ENCODE measurements at places on chromosomes 12 and 14.

DNA sequence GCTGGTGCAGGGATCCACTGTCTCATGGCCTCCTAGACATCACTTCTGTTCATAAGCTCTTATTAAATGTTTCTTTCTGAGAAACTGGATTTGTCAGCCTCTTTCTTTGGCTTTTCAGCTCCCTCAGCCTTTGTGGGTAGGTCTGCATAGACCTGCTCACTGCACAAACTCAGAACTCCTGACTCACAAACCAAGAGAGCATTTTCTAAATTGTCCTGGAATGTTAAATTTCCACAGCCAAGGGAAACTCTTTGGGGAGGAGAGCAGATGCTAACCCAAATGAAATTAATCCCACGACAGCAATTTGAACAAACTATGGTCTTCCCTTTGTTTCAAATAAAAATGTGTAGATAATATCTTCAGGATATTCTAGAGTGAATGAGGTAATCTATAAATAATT lies 19.5 kb upstream of the CERS5 start:
- no peak for DNase-seq

DNA sequence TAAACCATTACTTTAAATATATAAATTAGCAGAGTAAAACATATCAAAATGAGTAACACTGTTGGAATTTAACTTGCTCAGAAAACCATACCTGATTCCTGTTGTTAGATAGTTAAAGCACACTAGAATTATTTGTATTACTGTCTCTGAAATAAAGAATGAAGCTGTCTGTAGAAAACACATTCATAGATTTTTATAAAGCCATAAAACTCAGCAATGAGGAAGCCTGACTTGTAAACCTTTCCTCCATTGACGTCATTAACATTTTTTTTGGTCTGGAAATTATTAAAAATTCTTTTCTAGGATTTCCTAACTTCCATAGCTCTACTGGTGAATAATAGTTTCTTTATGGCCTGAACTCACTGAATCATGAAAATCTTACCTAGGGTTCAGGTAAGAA lies 147.6 kb downstream of the BRMS1L start:
- DNase-seq = no peak

DNA sequence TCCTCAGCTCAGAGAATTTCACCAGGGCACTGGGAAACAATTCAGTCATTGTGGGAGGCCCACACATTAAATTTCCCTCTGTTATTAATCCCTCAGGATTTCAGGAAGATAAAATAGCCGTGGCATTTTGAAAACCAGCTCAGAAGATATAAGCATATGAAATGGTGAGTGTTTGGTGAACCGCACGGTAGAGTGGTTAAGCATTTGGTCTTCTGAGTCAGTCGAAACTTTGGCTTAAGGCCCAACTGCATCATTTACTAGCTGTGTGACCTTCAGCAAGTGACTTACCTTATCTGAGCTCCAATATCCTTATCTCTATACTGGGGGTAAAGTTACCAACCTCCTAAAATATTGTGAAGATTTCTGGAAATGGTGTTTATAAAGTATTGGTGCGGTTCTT lies 5.2 kb upstream of the VRK1 start:
- DNase-seq = no peak

DNA sequence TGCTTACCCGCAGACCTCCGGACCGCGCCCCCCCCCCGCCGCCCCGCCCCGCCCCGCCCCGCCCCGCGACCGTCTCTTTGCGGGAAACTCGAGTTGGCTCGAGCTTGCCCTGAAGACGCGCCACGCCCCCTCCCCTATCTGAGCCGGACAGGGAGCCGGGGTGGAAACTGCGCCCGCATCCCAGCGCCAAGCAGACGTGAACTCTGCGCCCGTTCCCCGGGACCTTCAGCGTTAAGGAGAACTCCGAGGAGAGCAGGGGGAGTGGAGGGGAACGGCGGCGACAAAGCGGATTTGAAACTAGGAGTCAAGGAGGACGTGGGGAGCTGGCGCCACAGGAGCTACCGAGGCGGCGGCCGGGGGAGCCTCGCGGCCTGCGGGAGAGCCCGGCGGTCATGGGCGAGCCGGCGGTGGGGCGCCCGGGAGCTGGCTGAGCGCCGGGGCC lies at the start of gene KCNK13:
Gene KCNK13, plus strand, starts transcription at position 310 of the 442 bp plus-strand sequence. CDS start 212 bp downstream, outside the sequence.
- DNase-seq = no peak

GRCh38 chr14:84891404-84891803 lies 638.5 kb upstream of the FLRT2 start:
- no peak for DNase-seq

DNA sequence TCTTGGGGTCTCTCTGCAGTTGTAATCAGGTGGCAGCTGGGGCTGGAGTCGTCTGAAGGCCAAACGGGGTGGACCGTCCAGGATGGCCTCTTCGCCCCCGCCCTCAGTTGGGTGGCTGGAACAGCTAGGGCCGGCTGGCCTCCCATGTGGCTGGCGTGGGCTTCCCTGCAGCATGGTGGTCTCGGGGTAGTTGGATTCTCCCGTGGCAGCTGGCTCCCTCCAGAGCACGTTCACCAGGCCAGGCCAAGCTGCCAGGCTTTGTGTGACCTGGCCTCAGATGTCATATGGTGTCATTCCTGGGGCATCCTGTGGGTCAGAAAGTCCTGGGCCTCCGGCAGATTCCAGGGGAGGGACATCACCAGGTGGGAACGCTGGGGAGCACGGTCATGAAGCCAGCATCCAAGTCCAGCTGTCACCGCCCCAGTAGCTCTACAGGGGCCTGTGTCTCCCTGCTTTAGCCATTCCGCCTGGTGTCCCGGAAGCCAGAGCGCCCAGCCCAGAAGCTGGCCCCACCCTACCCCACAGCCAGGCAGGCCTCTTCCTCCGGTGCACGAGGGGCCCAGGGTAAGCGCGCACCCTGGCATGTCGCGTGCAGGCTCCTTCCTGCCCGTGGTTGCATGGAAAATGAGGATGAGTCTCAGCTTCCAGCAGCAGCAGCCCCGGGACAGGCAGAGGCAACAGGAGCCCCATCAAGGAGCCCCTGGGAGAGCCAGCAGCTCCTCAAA lies 1.3 kb upstream of the NUDT14 start:
- DNase-seq = no peak

DNA sequence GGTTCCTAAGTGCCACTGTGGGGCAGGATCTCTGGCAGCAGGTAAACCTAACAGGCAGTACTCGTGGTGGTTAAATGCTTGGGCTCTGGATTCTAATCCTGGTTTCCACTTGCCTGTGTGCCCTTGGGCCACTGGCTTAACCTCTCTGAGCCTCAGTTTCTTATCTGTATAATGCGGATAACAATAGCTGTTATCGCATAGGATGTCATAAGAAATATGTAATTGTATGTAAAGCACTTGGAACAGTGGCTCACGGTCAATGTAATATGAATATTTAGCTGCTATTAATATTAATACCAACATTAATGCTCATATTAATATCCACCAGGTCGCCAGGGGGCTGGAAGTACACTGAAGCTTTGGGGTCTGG lies 16.8 kb downstream of the FOXN4 start:
- no peak for DNase-seq

GRCh38 chr12:118259079-118259478 lies 113.6 kb downstream of the TAOK3 start:
- DNase-seq = no peak

DNA sequence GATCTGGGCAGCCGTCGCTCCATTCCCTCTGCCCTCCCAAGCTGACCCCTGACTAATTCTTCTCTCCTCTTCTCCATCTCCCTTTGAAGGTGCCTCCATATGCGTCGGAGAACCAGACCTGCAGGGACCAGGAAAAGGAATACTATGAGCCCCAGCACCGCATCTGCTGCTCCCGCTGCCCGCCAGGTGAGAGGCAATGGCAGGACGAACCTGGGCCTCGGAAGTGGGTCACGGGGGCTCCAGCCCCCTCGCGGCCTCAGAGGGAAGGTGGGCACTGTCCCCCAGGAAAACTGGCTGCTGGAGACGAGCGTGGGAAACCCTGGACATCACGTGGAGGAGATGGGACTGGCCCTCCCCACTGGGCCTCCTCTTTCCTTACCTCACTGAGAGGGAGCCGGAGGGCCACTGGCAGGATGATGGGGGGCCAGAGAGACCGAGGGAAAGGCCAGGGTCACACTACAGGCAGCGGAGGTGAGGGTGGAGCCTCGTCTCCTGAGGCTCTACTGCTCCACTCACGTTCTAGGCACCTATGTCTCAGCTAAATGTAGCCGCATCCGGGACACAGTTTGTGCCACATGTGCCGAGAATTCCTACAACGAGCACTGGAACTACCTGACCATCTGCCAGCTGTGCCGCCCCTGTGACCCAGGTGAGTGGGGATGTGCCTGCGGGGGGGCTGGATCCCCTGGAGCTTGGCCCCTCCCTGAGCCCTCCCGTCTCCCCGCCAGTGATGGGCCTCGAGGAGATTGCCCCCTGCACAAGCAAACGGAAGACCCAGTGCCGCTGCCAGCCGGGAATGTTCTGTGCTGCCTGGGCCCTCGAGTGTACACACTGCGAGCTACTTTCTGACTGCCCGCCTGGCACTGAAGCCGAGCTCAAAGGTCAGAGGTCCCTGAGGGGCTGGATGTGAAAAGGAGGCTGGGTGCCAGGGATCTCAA lies 806 bp downstream of the LTBR start:
- no peak for DNase-seq

- no peak for DNase-seq
These were observed 41.9 kb downstream of the CYP46A1 start for GRCh38 chr14:99725774-99726537.

- no peak for DNase-seq
These were observed 13.9 kb downstream of the MFAP5 start for GRCh38 chr12:8648576-8649205.

DNA sequence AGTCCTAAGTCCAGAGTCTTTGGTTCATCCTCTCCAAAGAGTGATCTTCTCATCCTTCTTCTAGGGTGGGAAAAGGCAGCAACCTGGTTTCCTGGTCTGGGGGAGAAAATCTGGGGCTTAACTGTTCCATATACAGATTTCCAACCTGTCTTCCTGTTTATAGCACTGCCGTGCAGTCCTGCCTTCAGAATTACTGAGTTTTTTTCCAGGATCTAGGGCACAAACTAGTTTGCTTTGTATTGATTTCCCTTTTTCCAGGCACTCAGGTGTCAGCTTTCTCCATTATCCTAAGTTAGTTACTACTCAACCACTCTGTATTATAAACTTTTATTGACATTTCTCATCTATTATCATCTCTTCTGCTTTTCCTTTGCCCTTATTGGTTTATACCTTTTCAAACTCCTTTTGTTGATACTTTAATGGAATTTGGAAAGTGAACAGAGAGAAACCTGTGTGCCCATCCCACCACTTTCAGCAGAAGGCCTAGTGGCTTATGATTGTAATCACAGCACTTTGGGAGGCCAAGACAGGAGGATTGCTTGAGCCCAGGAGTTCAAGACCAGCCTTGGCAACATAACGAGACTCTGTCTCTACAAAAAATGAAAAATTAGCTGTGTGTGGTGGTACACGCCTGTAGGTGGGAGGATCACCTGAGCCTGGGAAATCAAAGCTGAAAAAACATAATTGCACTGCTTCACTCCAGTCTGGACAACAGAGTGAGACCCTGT lies 4.1 kb upstream of the LYZ start:
- DNase-seq = no peak

- DNase-seq = no peak
These were observed 110.6 kb upstream of the AMIGO2 start for GRCh38 chr12:47190271-47190750.

DNA sequence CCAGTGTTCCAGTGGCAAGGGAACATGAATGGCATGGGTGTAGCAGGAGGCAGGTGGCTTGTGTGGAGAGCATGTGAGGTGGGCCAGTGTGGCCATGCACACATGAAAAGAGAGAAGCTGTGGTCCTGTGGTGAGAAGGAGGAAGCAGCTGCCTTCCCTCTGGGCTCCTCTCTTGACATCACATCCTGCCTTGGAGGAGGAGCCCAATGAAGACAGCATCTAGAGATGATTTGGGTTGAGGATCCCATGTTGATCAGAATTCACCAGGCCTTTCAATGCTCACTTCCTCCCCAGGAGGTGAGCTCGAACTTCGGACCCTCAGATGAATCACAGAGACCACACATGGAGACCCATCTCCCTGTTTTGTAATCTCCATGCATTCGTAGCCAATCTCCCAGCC lies 82.6 kb downstream of the LRRC74A start:
- no peak for DNase-seq

DNA sequence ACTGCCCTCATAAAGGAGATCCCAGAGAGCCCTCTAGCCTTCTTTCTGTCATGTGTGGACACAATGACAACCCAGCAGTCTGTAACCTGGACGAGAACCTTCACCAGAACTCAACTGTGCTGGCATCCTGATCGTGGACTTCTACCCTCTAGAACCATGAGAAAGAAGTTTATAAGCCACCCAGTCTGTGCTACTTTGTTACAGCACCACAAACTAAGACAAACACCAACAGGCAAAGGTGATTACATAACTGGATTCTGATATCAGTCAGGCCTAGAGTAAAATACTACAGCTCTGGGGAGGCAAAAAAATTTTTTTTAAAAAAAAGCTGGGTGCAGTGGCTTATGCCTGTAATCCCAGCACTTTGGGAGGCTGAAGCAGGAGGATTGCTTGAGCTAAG lies 18.5 kb downstream of the TM7SF3 start:
- DNase-seq = no peak

DNA sequence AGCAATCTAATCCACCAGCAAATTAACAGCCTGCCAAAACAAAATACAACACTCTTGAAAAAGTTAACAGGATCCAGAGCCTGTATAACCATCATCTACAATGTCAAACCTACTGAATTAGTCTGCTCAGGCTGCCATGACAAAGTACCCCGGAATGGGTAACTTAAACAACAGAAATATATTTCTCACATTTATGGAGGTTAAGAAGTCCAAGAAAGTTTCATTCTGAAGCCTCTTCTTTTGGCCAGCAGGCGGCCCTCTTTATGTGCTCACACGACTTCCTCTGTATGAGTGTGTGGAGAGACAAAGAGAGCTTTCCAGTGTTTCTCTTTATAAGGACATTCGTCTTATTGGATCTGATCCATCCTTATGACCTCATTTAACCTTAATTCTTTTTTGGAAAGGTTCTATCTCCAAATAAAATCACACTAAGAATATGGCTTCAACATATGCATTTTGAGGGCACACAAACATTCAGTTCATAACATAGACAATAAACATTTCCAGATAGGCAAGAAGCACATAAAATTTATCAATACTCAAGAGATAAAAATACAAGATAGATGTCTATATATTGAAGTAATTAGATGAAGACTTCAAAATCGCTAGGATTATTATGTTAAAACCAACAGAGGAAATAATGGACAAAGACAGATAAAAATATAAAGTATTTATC lies 5.9 kb upstream of the RERG start:
- no peak for DNase-seq

GRCh38 chr12:83016218-83016835 lies 329.6 kb downstream of the TMTC2 start:
- DNase-seq = no peak

GRCh38 chr12:113420996-113421595 lies 1.1 kb upstream of the SDSL start:
- no peak for DNase-seq

DNA sequence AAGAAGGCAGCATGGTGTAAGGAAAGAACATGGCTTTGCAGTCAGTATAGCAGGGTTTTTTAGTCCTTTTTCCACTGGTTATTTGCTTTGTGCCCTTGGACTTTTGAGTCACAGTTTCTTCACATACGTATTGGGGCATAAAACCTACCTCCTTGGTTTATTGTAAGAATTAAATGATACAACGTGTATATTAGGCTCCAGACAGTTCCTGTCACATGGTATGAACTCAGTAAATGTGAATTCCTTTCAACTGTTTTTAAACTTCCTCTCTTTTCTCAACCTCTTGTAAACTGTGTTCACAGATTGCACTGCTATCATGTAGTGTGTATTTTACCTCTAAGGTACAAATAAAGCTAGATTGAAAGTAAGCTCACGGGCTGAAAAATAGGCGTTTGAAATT lies 29.5 kb downstream of the MSRB3 start:
- DNase-seq = no peak

Measured in NCI-H187 treated with DMSO at 0.1 percent for 48 hours (cell line).